ENCODE measurements at places on chromosomes 3 and 15.

DNA sequence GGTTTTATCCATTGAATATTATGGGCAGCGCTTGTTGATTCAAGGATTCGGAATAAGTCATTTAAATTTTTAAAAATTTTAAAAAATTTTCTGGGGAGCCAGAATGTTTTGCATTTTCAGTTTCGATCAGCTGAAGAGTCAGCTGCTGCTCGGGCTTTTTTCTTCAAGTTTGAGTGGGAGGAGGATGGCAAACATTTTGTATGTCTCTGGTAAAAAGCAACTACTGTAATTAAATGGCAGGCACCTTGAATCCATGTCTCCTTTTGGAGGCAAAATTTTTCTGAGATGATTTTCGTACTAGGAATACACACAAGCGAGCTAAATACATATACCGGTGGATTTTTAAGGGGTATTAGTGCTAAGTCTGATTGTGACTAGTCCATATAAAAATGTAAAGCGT lies 612 bp downstream of the C3orf38 start:
- DNase-seq, result no peak

GRCh38 chr15:72307026-72307425 lies 12.9 kb downstream of the CELF6 start:
- no peak for DNase-seq

DNA sequence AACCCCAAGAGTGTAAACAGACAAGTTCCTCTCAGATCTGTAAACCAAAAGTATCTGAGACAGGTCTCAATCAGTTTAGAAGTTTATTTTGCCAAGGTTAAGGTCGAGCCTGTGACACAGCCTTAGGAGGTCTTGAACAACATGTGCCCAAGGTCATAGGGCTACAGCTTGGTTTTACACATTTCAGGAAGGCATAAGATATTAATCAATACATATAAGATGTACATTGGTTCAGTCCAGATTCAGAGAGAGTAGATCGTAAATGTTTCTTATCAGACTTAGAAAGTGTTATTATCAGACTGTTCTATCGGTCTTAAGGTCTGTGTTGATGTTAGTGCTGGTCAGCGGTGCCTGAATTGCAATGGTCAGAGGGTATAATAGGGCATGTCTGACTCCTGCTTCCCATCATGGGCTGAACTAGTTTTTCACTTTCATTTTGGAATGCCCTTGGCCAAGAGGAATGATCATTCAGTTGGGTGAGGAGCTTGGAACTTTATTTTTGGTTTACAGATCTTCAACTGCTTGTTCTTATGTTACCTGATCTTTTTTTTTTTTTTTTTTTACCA lies 27.0 kb upstream of the MFGE8 start:
- DNase-seq, result no peak

- DNase-seq, result peak; percentile 84
These were observed 154.0 kb upstream of the THBS1 start for GRCh38 chr15:39426552-39427532.

DNA sequence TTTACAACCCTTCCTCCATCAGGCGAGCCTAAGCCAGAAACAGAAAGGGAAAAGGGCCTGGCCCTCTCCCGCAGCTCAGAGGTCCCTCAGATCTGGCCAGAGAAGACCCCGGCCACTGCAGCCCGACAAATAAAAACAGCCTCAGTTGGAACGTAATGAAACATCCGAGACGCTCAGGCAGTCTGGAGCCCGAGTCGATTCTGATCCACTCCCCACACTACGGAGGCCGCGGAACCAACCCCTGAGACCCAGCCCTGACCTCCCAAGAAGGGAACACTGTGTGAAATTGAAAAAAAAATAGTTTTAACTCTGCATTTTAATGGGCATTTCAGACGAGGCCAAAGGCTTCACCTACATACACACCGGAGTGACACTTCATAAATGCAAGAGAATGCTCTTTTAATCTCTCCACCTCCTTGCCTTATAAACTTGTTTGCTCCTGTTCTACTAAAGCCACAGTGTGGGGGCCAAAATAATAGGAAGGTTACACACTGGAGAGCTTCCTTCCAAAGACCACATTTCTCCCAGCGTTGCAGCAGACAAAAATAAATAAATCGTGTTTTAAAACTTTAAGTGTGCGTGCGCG lies 3.7 kb downstream of the MEIS2 start:
- no peak for DNase-seq

DNA sequence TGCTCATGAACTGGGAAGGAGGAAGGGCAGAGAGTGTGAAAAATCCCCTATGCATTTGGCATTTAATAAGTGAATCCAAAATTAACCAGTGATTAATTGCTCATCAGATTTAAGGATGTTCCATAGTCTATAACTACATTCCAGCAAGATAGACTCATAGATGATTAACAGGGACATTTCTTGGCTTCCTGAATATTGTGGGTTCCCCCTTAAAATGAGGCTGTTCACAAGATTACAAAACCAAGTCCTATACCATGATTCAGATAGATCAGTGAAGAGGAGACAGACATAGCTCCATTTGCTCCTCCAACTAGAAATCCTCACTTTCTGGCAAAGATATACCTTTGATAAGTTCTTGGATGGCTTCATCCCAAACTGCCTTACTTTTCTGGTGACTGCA lies 15.4 kb downstream of the RASGRP1 start:
- DNase-seq, result no peak

DNA sequence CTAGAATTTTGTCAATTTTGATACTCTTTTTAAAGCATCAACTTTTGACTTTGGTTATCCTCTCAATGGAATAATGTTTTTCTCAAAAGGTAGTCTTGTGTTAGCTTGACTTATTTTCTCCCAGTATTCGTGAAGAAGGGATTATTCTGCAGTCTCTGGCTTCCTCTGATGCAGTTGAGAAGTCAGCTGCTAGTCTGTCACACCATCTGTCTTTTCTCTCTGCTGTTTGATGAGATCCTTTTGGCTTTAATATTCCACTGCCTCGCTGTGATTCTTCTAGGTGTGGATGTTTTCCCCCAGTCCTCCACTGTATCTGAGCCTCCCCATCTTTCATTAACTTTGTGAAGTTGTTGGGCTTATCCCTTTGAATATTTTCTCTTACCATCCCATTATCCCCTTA lies 141.0 kb downstream of the WDR72 start:
- no peak for DNase-seq

DNA sequence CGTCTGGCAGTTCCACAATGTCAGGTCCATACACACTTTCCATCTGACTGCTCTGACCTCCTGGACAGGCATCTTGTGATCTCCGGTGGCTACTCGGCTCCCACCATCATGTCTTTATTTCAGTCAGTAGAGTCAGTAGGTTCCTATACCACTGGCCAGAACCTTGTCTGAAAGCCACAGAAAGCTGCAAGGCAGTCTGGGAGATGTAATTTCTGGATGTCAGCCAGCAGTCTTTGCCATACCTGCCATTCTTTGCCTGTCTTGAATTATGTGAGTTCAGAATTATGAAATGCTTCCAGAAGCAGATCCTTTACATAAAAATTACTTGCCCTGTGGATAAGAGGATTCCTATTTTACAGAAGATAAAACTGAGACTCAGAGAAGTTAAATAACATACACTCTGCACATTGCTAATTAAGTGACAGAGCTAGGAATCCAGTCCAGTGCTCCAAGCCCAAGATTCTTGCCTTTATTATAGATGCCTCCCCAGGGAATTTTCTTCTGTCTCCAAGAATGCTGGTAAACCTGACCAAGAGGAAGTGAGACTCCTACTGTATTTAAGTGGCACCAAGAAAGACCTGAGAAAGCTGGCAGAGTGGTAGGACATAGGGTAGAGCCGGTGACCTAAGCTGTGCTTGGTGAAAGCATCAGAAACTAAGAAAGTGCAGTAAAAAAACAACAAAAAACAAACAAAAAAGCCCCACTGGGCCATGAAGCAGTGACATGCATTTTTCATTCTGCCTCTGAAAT lies 75.6 kb downstream of the IQCH start:
- DNase-seq, result no peak

- DNase-seq, result no peak
These were observed 13.5 kb downstream of the PTPRG start for GRCh38 chr3:61574854-61575253.

- DNase-seq, result peak; percentile 56
These were observed at the start of gene RPL29 for GRCh38 chr3:51995346-51996163. RPL29 (minus strand) TSS chr3:51995895; CDS start chr3:51995461, 434 bp downstream.

GRCh38 chr15:57751177-57751800 lies 44.8 kb downstream of the POLR2M start:
- no peak for DNase-seq

- DNase-seq, result no peak
These were observed 10.1 kb upstream of the WNT5A start for GRCh38 chr3:55497250-55497649.

GRCh38 chr3:126340081-126340511 lies 17.1 kb downstream of the KLF15 start:
- DNase-seq, result peak; percentile 91

GRCh38 chr15:74631935-74632560 lies 16.4 kb downstream of the CLK3 start:
- DNase-seq, result no peak

DNA sequence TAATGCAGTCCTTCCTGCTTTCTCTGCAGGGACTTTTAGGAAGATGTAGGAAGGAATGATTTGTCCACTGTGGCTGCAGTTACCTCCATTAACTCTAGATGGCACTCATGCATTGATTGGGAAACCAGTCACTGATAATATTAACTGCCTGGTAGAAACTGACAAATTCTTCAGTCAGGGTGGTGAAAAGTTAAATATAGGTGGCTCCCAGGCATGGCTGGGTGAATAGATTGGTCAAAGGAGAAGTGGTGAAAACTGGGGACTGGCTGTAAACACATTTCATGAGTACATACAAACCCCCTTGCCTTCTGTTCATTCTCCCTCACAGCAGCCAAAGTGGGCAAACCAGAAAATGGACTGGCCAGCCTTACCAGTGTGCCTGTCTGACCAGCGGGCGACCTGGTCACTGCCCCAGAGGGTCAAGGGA lies 333.4 kb downstream of the THSD4 start:
- DNase-seq, result peak; percentile 70

- no peak for DNase-seq
These were observed 27.0 kb upstream of the DENND4A start for GRCh38 chr15:65818927-65819562.

GRCh38 chr3:71156062-71156665 lies 427.4 kb downstream of the FOXP1 start:
- no peak for DNase-seq

DNA sequence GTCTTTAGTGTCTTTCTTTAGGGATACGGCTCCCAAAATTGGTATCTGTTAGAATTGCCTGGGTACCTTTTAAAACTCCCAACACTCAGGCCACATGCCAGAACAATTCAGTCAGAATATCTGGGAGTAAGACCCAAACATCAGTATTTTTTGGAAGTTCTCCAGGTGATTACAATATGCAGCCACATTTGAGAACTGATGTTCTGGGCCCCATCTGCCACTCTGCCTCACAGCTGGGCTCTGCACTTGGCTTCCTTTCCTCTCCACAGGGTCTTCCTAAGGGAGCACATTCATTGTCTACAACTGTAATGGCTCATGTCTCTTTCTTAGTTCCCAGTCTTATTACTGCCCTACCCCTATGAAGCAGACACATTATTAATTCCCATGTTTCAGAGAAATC lies 394.5 kb downstream of the MFSD1 start:
- no peak for DNase-seq

DNA sequence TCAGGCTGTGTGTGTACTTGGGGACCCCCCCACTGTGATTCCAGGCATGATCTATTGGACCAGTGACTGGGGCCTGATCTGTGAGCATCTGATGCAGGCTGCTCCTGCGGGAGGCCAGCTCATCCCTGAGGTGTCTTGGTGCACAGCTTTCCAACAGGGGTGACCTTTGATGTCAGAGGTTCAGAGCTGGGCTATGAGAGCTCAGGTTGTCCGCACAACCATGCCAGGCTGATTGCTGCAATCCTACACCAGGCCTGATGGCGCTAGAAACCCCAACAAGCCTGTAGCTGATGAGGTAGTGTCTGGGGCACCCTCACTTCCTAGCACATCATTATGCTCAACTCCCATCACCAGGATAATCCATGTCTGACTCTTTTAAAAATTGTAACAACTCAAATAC lies 56.1 kb upstream of the CACNA2D3 start:
- no peak for DNase-seq

- no peak for DNase-seq
These were observed 112.9 kb downstream of the OXNAD1 start for GRCh38 chr3:16377847-16378302.

- no peak for DNase-seq
These were observed 75.0 kb upstream of the CGNL1 start for GRCh38 chr15:57301307-57301706.

- DNase-seq, result no peak
These were observed 47.4 kb upstream of the MKRN3 start for GRCh38 chr15:23518104-23518503.

- DNase-seq, result no peak
These were observed 37.9 kb downstream of the RPLP1 start for GRCh38 chr15:69490356-69491037.

DNA sequence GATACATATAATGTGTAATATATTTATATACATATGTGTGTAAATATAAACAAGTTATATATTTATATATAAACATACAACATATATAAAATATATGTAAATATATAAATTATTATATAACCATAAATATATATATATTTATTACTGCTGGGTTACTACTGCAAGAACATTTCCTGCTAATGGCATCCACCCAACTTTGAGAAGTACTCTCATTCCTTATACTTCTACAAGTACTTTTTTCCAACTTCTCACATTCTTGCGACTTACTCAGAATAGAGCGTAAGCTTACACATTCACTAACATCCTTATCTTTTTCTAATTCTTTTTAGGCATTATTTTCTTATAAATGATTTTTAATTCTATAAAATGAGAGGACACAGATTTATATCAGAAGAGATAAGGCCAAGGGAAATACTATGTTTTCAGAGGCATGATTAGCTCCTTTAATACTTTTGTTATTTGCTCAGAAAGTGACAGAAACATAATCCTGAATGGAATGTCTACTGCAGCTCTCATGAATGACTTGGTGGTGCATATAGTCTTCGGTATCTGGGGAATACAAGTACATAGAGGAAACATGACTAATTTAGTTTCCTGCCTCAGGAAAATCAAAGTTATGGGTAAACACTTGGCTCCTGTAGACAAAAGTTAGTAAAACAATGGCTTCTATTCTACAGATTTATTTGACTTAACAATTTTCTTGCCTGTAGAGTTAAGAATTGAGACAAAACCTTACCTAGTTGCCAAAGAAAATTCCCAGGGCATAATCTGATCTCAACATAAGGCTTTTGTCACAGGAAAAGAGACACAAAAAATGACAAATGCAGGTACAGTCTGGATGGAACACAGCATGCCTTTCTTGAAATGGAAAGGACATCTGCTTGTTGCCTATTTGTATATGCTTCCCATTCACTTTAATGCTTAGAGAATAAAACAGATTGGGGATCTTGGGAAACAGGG lies 453.9 kb downstream of the SQOR start:
- DNase-seq, result no peak

- no peak for DNase-seq
These were observed 224.2 kb upstream of the TBL1XR1 start for GRCh38 chr3:177421481-177421785.
